SHP77 (cell line): ENCODE measurements at places on chromosomes 4 and X.

- DNase-seq: no peak
These were observed 129.0 kb upstream of the RASGEF1B start for GRCh38 chr4:81600520-81601357.

DNA sequence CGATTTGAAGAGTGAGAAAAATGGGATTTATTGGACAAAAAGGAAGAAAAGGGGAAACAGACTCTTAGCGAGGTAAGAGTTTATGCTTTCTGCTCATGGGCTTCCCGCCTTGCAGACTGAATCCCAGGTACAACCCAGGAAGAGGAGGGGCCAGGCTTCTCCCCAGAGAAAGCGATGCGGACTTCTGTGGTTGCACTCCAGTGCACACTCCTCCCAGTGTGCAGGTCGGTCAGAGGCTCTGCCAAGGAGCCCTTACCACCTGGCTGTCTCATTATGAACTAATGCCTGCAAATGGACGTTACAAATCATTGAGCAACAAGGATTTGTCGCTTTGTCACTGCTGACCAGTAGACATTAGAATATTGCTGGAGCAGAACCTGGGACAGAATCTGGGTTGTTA is 39.9 kb upstream of the GLRA2 start:
- DNase-seq: no peak

DNA sequence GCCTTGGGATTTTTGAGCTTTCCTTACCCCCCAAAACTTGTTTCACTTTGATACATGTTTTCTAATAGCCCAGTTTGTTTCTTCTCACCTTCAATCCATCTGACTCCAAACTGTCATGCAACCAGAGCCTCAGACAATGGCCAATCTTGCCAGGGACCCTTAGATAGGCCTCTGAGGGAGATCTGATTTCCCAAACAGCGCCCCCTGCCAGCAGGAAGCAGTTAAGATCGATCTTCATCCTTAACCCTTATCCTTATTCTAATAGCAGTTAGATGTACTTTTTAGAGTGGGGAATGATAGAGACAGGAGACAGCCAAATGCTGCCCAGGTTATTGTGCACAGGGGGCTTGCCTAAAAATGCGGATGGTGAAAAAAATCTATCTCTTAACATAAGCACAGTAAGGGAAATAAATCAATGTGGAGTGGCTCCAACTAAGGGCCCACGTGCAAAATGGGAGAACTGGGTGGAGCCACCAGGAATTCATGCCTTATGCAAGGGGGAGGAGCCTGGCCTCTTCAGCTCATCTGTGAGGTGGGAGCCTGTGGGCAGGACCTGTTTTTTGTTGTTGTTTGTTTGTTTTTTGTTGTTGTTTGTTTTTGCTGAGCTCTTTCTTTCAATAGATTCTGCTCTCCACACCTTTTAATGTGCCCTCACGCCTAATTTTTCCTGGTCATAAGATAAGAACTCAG is 833.6 kb upstream of the AGA start:
- no peak for DNase-seq

GRCh38 chrX:107273795-107274194 is 67.4 kb downstream of the DNAAF6 start:
- DNase-seq: no peak

DNA sequence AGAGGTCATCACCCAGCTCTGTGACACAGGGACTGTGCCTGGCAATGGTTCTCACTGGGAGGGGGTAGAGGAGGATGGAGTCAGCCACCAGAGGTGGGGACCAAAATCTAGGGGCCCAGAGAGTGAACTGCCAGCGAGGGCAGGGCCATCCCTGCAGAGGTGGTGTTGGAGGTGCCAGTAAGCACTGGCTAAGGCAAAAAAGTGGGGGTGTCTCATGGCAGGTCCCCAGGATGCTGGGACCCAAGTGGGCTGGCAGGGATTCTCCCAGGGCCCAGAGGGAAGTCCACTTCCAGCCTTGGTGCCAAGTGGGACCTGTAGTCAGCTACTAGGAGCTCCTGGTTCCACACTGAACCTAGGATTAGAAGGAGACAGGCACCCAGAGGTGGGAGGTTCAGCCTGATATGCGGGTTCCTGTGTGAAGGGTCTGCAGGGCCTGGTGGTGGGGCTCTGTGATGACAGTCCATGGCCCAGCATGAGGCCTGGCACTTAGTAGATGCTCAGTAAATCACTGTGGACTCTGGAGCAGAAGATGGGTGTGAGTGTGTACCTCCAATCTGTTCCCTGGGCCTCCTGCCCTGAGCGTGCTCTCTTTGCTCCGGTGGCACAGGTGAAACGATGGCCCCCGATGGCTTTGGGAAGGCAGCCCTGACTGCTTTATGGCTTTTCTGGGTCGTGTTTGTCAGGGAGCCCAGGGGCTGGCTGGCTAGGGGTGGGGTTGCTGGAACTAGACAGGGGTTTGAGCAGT is 81.5 kb downstream of the PSAPL1 start:
- DNase-seq: no peak

DNA sequence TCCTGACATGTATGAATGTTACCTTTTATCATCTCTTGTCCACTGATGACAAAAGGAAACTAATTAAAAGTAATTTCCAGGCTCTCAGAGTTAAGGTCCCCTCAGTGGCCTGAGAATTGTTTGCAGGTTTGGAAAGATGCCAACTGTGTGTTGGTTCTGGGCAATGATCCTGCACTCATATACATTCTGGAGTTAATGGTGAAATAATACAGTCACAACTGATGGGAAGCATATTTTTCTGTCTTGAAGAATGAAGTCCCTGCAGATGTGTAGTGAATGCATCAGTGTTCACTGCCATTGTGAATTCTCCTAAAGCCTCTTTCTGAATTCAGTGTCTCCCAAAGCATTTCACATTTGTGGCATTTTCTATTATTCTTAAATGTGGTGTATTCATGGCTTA is 238.1 kb upstream of the PPP1R2C start:
- no peak for DNase-seq

DNA sequence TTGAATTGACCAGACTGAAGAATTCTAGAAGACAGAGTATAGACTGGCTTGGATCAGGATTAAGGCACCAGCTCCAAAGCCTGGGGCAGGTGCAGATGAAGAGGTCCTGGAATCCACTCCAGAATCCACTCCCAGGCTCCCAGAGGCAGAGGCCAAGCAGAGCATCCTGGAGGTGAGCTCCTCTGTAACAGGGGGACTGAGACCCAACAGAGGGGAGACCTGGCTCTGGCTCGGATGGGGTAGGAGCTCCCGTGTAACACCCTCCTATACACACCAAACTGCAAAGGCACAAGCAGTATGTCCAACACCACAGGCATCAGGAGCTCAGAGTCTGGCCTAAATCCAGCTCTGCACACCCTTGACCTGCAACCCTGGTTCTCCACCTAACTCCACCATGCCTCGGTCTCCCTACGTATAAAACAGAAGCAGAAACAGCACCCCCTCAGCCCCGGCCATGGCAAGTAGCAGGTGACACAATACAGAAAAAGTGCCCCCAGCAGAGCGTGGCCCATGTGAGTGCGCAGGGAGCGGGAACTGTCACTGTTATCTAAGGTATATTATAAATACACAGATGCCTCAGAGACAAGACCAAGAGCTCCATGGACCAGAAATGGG is 14.9 kb downstream of the RNF212 start:
- no peak for DNase-seq

- no peak for DNase-seq
These were observed 545.6 kb downstream of the TRAM1L1 start for GRCh38 chr4:116539744-116540143.

GRCh38 chrX:67415937-67416336 is 127.9 kb upstream of the AR start:
- no peak for DNase-seq
